Tibial nerve (tissue), 4 donors: ENCODE measurements at places on chromosomes 6 and 20. TPM values are rescaled to one million over a fixed set of nuclear protein-coding genes. Genes with fewer than 3 reads are reported as not detected.

The ELOVL4 gene
- total RNA-seq, result 0.90 TPM

The PLN gene
- 13.6 TPM for total RNA-seq

DNA sequence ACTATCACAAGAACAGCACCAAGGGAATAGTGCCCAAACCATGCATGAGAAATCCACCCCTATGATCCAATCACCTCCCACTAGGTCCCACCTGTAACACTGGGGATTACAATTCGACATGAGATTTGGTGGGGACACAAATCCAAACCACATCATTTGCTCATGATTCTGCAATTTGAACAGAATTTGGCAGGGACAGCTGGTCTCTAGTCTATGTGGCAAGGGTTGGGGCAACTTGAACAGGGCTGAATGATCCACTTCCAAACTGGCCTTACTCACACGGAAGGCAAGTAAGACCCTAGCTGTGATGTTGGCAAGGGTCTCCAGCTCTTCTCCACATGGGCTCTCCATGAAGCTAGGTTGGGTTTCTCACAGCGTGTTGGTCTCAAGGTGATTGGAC lies 10.1 kb upstream of the FKBP5 start:
- no peak for DNase-seq

DNA sequence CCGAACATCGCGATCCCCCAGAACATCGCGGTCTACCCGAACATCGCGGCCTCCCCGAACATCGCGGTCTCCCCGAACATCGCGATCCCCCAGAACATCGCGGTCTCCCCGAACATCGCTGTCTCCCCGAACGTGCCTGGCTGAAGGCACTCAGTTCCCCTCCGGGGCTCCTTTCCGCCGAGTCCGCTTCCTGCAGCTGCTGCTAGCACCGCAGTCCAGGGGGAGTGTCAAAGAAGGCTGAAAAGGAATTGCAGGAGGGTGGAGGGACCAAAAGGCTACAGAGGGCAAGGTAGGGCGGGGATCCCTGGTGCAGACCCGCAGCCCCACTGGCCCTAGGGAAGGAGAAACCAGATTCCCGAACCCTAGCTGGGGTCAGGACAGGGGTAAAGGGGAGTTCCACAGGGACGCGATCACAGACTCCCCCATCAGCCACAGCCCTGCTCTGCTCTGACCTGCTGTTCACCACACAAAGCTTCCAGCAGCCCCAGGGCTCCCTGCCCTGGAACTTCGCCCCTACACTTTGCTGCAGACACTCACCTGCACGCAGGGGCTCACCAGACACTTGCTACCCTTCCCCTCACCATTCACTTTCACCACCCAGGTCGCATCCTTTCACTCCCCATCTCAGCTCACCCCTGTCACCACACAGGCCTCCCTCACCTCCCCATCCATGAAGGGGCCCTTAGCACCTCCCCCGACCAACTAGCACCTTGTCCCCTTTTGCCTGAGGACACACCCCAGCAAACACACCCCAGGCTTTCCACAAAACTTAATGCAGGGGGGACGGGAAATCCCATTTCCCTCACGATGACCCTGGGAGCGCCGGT lies 1.7 kb downstream of the ULBP1 start:
- no peak for DNase-seq

- DNase-seq, result no peak
These were observed 302.2 kb upstream of the EPHA7 start for GRCh38 chr6:93721386-93722048.

DNA sequence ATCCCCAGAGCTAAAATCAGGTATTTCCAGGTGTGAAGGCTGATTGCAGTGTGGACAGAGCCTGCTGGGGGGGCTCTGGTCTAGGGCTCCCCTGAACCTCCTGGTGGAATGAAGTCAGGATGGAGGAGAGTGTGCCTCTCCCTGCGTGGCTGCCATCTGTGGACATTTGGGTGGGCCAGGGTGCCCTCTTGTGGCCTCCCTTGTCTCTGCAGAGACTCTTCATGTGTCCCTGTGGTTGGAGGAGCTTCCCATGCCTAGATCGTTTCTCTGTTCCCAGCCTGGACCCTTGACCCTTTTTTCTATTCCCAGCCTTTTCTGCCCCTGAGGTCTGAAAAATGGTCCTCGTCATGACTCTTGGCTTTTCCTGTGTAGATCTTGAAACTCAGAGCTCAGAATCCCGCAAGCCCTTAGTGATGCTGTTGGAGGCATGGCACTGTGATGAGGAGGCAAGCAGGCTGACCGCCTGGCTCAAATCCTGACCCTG lies 9.9 kb upstream of the PSMF1 start:
- peak; percentile 51 for DNase-seq

DNA sequence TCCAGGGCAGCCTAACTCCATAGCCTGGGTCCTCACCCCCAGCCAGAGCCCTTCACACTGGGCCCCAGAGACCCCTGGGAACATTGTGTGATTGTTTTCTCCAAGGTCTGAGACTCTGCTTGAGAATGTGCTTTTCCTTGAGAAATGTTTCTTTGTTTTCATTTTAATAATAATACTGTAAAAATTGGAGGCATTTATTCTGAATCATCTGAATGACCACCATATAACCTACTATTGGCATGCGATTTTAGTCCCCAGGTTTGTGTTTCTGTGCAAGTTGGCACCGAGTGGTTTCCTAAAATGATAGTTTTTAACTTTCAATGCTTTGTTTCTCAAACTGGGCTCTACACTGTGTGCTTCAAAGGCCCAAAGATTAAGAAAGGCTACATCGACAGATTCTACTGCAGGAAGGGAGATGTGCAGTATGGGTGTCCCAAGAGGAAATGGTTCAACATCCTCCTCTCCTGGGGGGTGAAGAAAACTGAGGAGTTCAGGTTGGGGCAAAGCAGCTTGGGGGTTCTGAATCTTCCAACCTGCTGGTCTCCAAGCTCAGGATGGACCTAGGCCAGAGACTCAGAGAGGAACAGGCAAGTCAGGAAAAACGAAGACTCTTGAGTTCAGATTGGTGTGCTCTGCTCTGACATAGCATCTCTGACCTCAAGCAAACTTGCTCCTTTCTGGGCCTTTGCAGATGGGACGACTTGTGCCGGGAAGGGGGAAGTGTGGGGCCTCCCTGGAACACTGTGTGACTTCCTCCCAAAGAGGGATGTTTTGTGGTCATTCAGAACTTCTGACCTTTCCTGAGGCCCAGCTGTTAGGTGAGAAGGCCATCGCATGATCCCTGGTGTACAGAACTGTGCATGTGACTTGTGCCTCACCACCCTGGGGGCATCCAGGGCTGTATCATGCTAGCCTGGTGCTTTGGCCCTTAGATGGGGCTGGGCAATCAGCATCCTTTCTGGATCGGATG lies 31.0 kb downstream of the DAAM2 start:
- peak; percentile 60 for DNase-seq

- DNase-seq, result no peak
These were observed 138.3 kb upstream of the INSM1 start for GRCh38 chr20:20229595-20229994.

- no peak for DNase-seq
These were observed 106.4 kb downstream of the PPP1R14C start for GRCh38 chr6:150249261-150249660.

The DDO gene
- 1.5 TPM for total RNA-seq

The ANKEF1 gene
- 1.5 TPM for total RNA-seq

GRCh38 chr6:144027932-144028587 lies 20.0 kb upstream of the PLAGL1 start:
- no peak for DNase-seq

DNA sequence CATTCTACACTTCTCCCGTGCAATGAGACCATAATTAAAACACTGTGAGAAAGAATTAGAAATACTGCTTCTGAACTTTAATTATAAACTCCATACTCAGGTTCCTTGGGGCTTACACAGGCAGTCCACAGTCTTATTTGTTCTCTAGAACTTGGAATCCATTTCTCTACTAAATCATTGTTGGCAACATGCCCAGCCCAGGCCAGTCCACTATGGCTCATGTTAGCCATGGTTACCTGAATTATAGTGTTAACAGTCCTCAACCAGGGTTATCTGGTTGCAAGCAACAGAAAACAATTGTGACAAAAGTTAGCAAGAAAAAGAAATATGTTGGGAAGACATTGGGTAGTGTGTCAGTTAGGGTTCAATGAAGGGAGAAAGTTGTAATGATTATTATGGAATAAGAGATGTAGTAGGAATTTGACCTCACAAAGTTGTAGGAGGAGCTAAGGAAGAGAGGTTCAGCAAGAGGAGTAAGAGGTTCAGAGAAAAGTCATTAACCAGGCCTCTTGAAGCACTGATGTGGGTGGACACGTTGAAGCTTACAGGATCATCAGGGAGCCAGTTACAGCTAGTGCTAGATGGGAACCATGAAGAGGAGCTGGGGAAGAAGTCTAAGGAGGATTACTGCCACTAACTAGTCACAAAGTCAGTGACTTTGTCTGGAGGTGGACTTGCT lies 352.5 kb upstream of the PRND start:
- no peak for DNase-seq
